ENCODE measurements at places on chromosomes 6 and 20.

DNA sequence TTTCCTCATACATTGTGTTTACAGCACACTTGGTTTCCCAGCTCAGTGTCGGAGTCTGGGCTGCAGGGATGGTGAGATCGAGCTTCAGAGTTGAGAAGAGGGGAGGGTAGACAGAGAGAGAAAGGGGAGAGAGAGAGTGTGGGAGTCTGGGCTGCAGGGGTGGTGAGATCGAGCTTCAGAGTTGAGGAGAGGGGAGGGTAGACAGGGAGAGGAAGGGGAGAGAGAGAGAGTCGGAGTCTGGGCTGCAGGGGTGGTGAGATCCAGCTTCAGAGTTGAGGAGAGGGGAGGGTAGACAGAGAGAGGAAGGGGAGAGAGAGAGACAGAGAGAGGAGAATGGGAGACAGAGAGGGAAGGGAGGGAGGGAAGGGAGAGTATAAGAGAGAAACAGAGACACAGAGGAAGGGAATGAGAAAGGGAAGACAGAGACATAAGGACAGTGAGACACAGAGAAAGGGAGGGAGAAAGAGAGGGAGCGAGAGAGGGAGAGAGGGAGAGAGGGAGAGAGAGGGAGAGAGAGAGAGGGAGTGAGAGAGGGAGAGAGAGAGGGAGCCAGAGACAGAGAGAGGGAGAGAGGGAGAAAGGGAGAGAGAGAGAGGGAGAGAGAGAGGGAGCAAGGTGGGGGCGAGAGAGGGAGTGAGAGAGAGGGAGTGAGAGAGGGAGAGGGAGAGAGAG is 222.7 kb upstream of the GMDS start:
- DNase-seq: no peak

DNA sequence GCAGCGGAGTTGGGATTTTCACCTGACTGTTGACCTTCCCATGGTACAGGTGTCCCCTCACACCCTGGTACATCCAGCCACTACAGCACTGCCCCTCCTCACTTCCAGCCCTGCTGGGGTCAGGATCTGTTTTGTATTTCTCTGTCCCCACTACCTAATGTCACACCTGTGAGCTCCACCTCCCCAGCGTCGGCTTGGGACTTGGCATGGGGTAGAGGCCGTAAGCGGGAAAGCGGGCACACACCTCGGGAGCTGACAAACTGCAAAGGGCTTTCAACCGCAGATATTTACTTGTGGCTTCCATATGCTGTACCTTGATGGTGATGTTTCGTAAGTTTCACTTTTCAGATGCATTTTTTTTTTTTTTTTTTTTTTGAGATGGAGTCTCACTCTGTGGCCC is 5.4 kb upstream of the CCN5 start:
- no peak for DNase-seq

GRCh38 chr6:8435845-8436168 is 462 bp upstream of the SLC35B3 start:
- no peak for DNase-seq

DNA sequence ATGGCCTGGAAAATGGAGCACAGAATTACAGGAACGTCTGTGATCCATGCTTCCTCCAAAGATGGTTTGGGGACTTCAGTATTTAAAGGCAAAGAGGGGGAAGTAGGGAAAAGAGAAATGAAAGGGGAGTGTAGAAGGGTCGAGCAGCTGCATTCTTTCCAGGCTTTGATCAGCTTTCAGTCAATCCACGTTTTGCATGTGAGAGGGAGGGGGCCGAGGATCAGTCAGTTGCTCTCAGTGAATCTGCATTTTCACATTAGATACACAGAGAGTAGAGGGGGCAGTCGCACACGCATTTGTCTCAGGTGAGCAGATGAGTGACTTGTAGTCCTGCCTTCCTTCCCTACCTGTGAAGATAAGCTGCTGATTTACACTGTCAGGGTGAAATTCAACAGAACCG is 78.8 kb downstream of the FOXF2 start:
- no peak for DNase-seq

- DNase-seq: no peak
Measured at GRCh38 chr6:170152989-170153388, 137.9 kb downstream of the DLL1 start.

DNA sequence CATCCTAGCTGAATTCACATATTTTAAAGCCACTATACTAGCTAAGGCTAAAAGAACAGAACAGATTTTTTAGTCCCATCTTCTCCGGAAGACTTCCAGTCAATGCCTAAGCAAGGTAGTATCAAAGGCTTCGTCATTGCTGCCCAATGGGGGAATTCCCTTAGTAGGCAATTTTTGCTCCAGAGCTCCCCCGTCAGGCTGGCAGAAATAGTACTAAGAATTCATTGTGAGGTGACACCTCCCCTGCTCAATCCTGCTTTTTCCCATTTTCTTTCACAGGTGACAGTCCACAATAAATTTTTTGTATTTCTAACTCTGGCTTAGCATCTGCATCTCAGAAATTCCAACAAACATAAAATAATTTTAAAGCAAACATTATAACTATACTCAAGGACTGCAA is 52.8 kb upstream of the SRSF6 start:
- DNase-seq: no peak

- DNase-seq: no peak
Measured at GRCh38 chr6:150118627-150119026, 24.2 kb upstream of the PPP1R14C start.

DNA sequence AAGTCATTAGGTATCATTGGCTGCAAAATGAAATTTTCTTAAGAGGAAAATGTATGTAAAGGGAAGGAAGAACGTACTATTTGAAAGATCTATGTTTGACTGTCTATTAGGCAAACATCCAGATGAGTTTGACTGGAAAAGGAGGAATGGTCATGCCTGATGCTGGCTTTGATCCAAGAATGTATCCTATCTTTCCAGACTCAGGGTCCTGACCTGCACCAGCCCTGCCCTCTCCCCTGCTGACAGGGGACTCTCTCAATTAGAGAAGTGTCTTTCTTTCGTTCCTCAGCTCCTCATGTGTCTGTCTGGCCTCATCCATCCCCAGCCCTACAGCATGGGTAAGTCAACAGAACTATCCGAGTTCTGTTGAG is 21.9 kb upstream of the SH3BGRL2 start:
- DNase-seq: no peak

DNA sequence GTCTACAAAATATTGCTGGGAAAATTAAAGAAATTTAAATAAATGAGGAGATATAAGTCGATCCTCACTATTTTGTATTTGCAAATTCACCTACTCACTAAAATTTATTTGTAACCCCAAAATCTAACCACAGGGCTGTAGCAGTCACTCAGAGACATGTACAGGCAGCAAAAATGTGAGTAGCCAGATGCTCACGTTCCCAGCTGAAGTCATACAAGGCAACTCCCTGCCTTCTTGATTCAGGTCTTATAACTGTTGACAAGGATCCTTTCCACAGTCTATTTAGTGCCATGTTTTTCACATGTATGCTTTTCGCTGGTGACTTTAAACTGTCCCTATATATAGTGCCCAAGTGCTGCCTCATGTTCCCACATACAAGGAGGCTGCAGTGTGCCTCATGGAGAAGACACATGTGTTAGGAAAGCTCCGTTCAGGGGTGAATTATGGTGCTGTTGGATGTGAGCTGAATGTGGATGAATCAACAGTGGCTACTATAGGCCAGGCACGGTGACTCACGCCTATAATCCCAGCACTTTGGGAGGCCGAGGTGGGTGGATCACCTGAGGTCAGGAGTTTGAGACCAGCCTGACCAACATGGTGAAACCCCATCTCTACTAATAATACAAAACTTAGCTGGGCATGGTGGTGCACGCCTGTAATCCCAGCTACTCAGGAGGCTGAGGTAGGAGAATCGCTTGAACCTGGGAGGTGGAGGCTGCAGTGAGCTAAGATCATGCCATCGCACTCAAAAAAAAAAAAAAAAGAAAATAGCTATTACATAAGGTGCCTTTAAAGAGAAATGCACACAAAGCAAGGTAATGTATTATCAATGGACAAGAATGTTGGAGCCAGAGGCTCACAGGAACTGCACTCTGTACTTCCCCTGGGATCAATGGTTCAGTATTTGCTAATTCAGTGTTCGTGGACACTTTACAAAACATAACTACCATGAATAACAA is 55.3 kb downstream of the STK35 start:
- DNase-seq: no peak

DNA sequence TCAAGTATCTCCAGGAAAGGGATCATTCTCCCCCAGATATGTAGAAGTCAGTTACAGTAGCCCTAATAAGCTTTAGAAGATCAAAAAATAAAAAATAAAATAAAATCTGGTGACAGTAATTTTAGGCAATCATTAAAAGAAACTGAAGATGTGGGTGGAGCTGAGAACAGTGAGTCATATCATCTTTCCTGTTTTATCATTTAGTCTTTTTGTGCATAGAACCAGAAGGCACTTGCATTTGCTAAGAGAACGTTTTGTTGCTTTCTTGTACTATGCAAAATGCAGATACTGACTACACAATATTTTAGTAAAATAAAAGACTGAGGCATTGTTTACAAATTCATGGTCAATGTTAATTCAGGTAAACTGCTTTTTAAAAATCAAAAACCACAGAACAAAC is 497.4 kb upstream of the EPHA7 start:
- no peak for DNase-seq

- no peak for DNase-seq
Measured at GRCh38 chr6:2876210-2877056, 26.7 kb downstream of the SERPINB9 start.

- DNase-seq: no peak
Measured at GRCh38 chr6:125165256-125165655, 11.7 kb downstream of the TPD52L1 start.

DNA sequence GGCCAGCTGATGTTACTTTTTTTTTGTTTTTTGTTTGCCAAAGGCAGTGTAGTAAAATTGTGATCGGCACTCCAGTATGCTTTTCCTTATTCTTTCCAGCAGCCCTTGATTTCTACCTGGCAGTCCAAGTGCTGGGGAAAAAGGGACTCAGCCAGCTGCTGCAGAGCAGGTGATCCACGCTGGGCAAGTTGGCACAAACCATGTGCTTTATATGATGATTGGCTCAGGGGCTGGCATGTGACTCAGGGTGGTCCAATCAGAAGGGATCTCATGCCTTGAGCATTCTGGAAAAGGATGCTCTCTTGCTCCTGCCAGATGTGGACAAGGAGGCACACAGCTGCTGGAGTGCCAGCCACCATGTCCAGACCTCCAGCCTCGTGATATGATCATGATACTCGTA is 54.5 kb downstream of the SULF2 start:
- DNase-seq: no peak

GRCh38 chr6:144637541-144637940 is 352.4 kb downstream of the UTRN start:
- no peak for DNase-seq

GRCh38 chr6:135021310-135022049 is 33.1 kb downstream of the HBS1L start:
- no peak for DNase-seq

GRCh38 chr20:59017493-59018231 is 1.6 kb upstream of the TUBB1 start:
- no peak for DNase-seq

DNA sequence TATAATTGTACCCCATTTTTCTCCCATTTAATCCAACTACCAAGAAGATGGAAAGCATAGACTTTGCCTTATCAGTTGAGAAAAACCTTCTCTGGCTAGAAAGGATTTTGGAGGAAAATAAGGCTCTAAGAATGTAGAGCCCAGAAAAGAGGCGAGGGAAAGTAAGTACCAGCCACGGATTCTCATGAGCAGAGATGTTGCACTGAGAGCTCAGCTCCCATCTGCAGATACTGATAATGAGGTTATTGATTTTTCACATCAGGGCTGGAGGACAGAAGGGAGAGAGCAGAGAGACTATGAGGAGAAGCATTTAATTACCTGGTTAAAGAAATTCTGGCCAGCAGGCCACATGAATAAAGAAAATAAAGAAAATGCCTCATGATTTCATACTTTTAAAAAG is 104.4 kb upstream of the FAM184A start:
- no peak for DNase-seq

GRCh38 chr20:39105551-39105950 is 143.4 kb downstream of the DHX35 start:
- no peak for DNase-seq

GRCh38 chr6:72824833-72825232 is 203.0 kb downstream of the KCNQ5 start:
- no peak for DNase-seq

- no peak for DNase-seq
Measured at GRCh38 chr6:169213814-169214520, 39.7 kb downstream of the THBS2 start.

DNA sequence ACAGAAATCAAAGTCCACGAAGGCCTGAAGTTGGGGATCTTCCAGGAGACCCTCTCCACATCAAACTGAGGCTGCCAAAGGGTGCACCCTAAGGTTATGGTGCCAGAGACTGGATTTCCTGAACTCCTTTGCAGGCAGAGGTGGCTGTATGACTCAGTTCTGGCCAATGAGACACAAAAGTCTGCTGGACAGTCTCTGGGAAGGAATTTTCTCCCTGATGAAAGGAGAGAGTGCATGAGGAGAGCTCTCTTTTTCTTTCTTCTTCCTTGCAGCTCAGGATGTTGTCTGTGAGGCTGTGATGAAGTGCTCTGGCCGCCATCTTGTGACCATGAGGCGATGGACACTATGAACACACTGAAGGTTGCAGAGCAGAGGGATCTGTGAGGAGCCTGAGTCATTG is 85.2 kb downstream of the MDGA1 start:
- DNase-seq: no peak

GRCh38 chr6:14270925-14271788 is 153.6 kb downstream of the CD83 start:
- DNase-seq: no peak

DNA sequence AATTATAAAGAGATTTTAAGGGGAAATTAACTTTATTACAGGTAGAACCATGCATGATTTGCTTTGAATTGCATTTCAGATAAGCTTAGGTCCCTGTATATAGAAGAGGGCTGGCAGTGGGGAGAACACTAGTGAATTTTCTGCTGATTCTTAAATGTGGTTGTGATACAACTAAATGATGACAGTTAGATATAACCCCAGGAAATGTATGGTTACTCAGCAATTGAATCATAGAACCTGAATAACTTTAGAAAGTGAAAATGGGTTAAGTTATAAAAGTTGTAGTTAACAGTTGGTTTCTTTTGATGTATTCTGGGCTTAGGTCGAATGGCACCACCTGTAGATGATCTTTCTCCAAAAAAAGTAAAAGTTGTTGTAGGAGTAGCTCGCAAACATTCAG is 70.1 kb downstream of the PHF3 start:
- no peak for DNase-seq

- DNase-seq: no peak
Measured at GRCh38 chr6:68049562-68049961, 585.5 kb upstream of the ADGRB3 start.

GRCh38 chr6:43286980-43287716 is 10.9 kb upstream of the SLC22A7 start:
- no peak for DNase-seq

- no peak for DNase-seq
Measured at GRCh38 chr6:106666282-106667021, 37.1 kb downstream of the QRSL1 start.
